ENCODE measurements at places on chromosomes 1 and 21. TPM values are rescaled to one million over a fixed set of nuclear protein-coding genes. Genes with fewer than 3 reads are reported as not detected.

DNA sequence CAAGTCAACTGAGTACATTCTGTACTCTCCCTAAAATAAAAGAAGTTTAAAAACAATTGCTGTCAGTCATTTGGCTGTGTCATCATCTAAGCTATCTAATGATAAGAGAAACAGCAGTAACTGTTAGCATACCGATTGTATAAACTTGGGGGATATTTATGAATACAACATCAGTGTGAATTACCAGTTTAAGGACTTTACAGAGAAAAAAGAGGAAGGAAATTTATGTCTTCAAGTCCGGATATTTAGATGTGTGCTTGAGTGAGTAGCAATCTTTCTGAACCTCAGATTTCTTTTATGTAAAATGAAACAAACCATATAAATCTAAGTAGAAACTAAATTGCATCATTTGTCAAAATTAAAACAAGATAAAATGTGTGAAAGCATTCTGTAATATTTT, 1557.0 kb downstream of the MRPL39 start:
- no peak for ATAC-seq

DNA sequence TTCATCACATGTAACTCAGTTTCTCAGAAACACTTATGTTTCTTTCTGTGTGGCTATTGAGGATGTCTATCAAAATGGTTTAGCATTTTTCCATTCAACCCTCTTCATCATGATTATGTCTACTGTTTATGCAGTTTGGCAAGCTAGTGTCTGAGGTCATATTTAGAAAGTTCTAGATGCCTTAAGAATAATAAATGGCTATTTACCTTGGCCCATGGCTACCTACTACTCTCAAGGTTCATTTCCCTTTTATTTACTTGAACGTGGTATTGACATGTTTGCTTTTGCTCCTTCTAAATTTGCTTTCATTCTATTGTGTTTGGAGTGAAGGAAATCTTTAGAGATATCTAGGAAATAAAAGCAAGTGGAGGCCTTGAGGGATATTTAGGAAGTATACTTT, 193.7 kb upstream of the OLFM3 start:
- no peak for ATAC-seq

GRCh38 chr1:29385966-29386365, 149.6 kb downstream of the PTPRU start:
- ATAC-seq = no peak

- ATAC-seq = no peak
These were observed 64.0 kb downstream of the DHRS3 start for GRCh38 chr1:12553963-12554362.

DNA sequence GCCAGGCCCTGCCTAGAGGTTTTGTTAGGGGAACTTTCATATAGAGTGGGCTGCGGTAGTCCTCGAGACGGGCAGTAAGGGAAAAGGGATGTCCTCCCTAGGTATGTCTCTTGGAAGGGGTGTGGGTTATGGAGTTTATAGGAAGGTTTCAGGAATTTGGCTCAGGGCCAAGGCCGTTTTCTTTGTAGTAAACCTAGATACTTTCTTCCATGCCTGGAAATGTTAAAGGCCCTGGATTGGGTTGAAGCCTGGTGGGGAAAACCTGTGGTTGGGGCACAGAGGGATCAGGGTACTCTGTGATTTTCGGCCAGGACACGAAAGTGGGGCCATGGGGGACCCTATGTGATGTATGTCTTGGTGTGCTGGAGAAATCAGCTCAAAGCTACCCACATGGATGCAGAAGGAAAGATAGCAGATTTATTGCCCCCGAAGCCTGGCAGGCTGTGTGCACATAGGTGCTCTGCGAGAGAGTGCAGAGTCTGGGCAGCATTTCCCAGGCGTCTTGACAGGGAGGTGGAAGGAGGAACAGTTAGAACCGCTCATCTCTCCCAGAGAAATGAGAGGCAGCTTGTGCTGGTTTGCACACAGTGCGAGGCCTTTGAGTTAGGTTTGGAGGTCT, 1.7 kb downstream of the SNAP47 start:
- ATAC-seq = no peak

DNA sequence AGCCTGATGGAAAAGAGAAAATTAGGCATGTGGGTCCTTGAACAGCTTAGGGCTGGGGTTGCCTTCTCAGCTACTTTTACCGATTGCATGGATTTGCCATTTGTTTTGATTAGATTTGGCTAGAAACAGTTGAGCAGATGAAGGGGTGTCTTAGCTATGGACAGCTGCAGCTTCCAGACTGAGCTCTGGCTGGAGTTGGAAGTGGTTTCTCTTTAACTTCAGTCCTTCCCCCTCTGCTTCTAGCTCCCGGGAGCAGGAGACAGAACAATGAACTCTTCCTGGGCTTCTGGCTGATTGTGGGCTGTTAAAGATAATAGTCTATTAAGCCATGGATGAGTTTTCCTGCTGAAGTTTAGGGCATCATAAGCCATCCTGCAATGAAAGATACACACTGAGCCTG, 50.7 kb downstream of the UBE2T start:
- ATAC-seq = no peak

- peak; percentile 32 for ATAC-seq
These were observed 121.8 kb downstream of the EPHB2 start for GRCh38 chr1:22832414-22832786.

GRCh38 chr1:232684371-232685105, 54.6 kb upstream of the SIPA1L2 start:
- peak; percentile 50 for ATAC-seq

DNA sequence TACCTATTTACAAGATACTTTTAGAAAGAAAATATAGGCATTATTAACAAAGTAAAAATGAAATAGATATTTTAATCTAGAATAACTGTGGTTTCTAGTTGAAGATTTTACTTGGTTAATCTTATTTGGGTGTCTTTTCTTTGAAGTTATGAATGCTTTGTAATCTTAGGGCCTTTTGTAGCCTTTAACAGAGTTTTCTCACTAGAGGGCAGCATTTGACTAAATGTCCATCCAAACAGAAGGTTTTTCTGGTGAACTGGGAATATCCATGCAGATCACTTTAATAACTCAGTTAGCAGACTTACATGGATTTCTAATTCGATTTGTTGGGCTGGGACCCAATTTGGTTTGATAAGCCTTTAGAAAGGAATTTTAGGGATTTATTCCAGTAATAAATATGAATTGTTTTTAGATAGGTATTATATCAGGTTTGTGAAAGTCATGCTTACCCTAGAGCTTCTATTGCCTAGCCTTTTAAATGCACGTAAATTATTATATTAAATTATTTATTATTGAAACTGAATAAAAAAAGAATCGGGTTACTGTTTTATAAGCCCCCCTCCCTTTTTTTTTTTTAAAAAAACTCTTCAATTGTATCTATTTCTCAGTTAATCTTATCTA, 119.7 kb downstream of the ZNF326 start:
- no peak for ATAC-seq

- no peak for ATAC-seq
These were observed 5.2 kb upstream of the S100A2 start for GRCh38 chr1:153570874-153571273.

DNA sequence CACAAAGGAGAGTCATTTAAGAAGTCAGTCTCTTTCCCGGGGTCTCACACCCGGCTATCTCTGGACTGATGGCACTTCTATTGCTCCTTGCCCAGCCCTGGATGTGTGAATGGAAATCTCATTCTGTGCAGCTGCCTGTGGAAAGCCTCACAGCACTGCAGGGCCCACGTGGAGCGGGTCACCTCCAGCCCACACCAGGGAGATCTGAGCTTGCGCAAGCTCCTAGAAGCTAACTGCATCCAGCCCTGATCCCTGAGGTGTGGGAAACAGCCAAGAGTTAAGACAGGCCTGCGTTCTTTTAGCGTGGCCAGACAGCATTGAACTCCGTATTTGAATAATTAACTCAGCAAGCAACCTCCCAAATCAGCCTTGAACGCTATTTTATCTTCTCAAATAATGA, 150.5 kb downstream of the LRIG2 start:
- ATAC-seq = no peak

TMEM61 gene
- 1.4 TPM for total RNA-seq

RIPPLY3 gene
- total RNA-seq = not detected

EDARADD gene
- total RNA-seq = 4.3 TPM

DIO1 gene
- not detected for total RNA-seq

C1orf94 gene
- total RNA-seq = not detected

RHOU gene
- total RNA-seq = 2.1 TPM

CELA3A gene
- not detected for total RNA-seq

Data from esophagus mucosa (tissue), 1 donor.